ENCODE measurements at places on chromosomes 3 and 15.

- DNase-seq = no peak
These were observed 20.0 kb upstream of the TJP1 start for GRCh38 chr15:29842290-29842689.

DNA sequence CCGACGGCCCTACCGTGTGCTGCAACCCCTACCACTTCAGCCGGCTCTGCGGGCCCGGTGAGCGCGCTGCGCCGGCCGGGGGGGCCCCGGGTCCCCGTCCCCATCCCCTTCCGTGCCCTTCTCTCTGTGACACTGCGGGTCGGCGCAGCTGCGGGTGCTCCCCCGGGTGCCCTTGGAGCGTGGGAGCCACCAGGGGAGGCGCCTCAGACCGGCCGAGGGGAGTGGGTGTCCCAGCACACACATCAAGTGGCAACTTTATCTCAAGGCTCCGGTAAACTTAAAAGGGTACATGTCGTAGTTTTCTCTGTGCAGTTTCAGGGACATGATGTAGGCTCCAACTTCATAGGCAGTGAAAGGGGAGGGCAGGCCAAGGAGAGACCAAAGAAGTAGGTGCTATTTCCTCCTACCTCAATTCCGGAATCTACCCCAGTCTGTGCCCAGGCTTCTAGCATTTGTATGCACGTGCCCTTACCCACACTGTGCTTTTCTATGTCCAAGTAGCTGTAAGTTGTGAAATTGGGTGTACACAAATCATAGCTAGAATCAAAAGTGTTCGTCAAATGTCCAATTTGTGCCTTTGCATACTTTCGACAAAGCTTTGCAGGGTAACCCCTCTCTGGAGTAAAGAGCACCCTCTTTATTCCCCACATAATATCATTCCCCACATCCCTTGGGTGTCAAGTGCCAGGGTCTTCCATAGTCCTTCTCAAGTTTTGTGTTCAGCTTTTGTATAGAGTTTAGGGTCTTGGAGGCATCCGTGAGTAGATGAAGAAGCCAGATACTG, 2.2 kb downstream of the SMAD6 start:
- no peak for DNase-seq

GRCh38 chr15:29864501-29864900, 42.2 kb upstream of the TJP1 start:
- DNase-seq = peak; percentile 60

GRCh38 chr3:107690522-107691138, 167.9 kb downstream of the BBX start:
- DNase-seq = peak; percentile 44

DNA sequence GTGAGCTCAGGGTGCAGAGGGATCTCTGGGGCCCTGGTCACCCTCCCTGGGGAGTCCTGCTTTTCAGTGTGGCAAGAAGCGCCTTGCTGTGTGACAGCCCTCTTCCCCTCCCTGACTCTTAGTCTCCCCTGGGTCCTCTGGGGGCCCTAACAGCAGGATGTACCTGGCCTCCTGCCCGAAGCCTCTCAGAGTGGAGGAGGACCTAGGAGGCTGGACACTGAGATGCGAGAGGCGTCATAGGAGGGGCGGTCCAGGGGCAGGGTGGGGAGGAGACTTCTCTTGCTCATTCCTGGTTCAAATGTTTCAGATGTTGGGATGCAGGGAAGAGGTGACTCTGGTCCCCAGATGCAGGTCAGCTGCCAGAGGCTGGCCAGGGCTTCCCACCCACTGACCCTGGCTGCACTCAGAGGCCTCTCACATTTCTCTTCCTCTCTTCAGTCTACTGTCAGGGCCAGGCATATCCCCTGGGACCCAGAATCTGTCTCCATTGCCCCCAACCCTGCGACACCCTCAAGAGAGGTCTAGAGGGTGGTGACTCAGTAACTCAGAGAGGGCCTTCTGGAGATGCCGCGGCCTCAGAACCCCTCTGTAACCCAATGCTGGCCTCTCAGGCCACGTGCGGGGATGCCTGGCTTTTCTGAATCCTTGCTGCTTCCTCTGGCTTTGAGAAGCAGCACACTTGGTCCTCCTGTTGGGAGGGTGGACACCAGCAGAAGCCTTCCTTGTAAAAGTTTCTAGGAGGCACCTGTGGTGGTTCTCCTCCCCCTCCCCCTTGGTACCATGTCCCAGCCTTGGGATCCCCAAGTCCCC, 25.9 kb downstream of the SNX33 start:
- DNase-seq = no peak

DNA sequence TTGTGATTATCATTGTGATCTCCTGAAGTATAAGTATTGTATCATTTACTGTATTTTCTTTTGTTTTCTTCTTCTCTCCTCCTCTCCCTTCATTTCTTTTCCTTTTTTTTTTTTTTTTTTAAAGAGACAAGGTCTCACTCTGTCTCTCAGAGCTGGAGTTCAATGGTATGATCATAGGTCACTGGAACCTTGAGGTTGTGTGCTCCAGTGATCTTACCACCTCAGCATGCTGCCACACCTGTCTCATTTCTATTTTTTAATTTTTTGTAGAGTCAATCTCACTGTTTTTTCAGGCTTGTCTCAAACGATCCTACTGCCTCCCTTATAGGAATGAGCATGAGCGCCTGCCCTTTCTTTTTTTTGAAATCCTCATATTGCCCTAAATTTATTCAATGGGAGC, 23.4 kb downstream of the NMD3 start:
- DNase-seq = no peak
